ENCODE measurements at places on chromosomes 13 and 19. TPM values are rescaled to one million over a fixed set of nuclear protein-coding genes. Genes with fewer than 3 reads are reported as not detected.

- DNase-seq = no peak
- no peaks in the 10 kb centered on the region for H3K4me1 ChIP-seq
- H3K27ac ChIP-seq = no peak overlapping the region
- H3K4me3 ChIP-seq = no peak overlapping the region
These were observed 212.5 kb upstream of the IRS2 start for GRCh38 chr13:109998684-109999533.

- H3K27ac ChIP-seq = peak overlapping the region; percentile 95
- no peak for DNase-seq
- H3K4me1 ChIP-seq = peaks cover 6% of the 10 kb centered on the region
- no peaks in the 10 kb centered on the region for H3K36me3 ChIP-seq
- no peaks in the 10 kb centered on the region for H3K27me3 ChIP-seq
These were observed 18.8 kb downstream of the GARRE1 start for GRCh38 chr19:34273121-34273520.

- DNase-seq = no peak
- no peak overlapping the region for H3K4me3 ChIP-seq
- H3K27me3 ChIP-seq = no peaks in the 10 kb centered on the region
- H3K4me1 ChIP-seq = no peaks in the 10 kb centered on the region
- no peaks in the 10 kb centered on the region for H3K36me3 ChIP-seq
- no peak overlapping the region for H3K27ac ChIP-seq
These were observed 26.7 kb downstream of the ZMYM2 start for GRCh38 chr13:19985219-19985556.

GRCh38 chr13:110519046-110519445 is 42.5 kb downstream of the RAB20 start:
- H3K27ac ChIP-seq = no peak overlapping the region
- H3K4me1 ChIP-seq = peaks cover 27% of the 10 kb centered on the region
- peaks cover 17% of the 10 kb centered on the region for H3K36me3 ChIP-seq
- no peak overlapping the region for H3K4me3 ChIP-seq

- H3K27ac ChIP-seq = no peak overlapping the region
- H3K36me3 ChIP-seq = no peaks in the 10 kb centered on the region
These were observed 112.3 kb downstream of the MIPEP start for GRCh38 chr13:23776698-23777574.

- peak overlapping the region; percentile 46 for H3K4me3 ChIP-seq
- peaks cover 15% of the 10 kb centered on the region for H3K4me1 ChIP-seq
- peak; percentile 53 for DNase-seq
- peak overlapping the region; percentile 88 for H3K27ac ChIP-seq
These were observed 6.2 kb downstream of the TLE6 start for GRCh38 chr19:2983351-2984214.

GRCh38 chr13:103406967-103407366 is 340.8 kb upstream of the SLC10A2 start:
- no peak overlapping the region for H3K27ac ChIP-seq
- H3K4me1 ChIP-seq = no peaks in the 10 kb centered on the region
- no peak for DNase-seq
- no peak overlapping the region for H3K4me3 ChIP-seq
- no peaks in the 10 kb centered on the region for H3K27me3 ChIP-seq

GRCh38 chr19:46413262-46414031 is at the start of gene CCDC8:
Gene CCDC8, minus strand, starts transcription at chr19:46413564. Its CDS starts 754 bp downstream, at chr19:46412810.
- peaks cover 11% of the 10 kb centered on the region for H3K4me1 ChIP-seq
- no peaks in the 10 kb centered on the region for H3K36me3 ChIP-seq

DNA sequence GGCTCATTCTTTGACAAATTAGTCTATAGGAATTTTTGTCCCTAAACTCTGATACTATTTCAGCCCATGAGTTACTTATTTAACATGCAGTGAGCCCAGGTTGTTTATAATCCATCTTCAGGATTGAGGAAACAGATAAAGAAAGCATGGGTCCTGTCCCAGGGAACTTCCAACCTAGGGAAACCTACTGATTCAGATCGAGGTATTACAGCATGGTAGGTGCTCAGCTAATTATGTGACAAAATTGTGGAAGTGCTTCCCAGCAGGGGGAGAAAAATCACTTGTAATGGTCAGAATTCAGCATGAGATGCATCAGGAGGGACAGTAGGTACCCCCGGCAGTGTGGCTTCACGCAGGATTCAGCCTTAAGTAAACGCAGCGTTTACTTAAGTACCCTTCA is 171.3 kb downstream of the NUFIP1 start:
- no peak for DNase-seq
- no peaks in the 10 kb centered on the region for H3K27me3 ChIP-seq
- H3K36me3 ChIP-seq = no peaks in the 10 kb centered on the region
- H3K4me3 ChIP-seq = no peak overlapping the region

GRCh38 chr13:38202740-38203139 is 146.9 kb upstream of the UFM1 start:
- no peak overlapping the region for H3K27ac ChIP-seq
- no peaks in the 10 kb centered on the region for H3K27me3 ChIP-seq
- no peaks in the 10 kb centered on the region for H3K36me3 ChIP-seq
- no peak overlapping the region for H3K4me3 ChIP-seq
- DNase-seq = no peak

DNA sequence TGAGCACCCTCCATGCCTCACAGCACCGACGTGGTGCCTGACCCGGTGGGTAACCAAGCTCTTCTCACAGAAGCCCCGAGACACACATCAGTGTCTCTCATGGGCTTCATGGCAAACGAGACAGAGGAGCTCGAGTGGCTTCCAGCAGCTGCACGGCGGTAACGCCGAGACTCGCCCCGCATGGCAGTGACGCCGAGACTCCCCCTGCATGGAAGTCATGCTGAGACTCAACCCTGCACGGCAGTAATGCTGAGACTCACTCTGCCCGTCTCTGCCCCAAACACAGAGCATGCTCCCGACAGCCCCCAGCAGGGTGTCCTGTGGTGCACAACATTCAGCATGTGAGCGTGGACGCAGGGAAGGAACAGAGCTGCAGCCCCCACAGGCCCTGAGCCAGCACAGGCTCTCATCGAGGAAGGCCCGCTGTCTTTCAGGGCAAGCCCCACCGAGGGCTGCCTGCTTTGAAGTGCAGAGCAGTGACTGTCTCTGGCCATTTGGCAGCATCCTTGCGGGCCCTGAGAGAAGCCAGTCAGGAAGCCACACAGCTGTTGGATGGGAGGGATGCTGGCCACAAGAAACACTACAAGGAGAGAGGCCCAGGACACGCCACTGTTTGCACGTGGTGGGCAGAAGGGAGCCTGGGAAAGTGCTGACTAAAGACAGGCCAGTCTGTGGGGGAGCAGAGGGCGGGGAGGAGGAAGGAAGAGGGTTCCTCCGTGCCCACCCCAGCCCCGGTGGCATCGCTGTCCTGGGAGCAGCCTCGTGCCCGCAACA is 9.5 kb downstream of the GAS6 start:
- no peak overlapping the region for H3K27ac ChIP-seq
- H3K36me3 ChIP-seq = no peaks in the 10 kb centered on the region
- peaks cover 23% of the 10 kb centered on the region for H3K4me1 ChIP-seq
- H3K27me3 ChIP-seq = no peaks in the 10 kb centered on the region
- no peak overlapping the region for H3K4me3 ChIP-seq

- no peaks in the 10 kb centered on the region for H3K36me3 ChIP-seq
- no peak overlapping the region for H3K27ac ChIP-seq
- DNase-seq = no peak
- H3K27me3 ChIP-seq = no peaks in the 10 kb centered on the region
These were observed 983.4 kb downstream of the EFNB2 start for GRCh38 chr13:105552078-105552477.

DNA sequence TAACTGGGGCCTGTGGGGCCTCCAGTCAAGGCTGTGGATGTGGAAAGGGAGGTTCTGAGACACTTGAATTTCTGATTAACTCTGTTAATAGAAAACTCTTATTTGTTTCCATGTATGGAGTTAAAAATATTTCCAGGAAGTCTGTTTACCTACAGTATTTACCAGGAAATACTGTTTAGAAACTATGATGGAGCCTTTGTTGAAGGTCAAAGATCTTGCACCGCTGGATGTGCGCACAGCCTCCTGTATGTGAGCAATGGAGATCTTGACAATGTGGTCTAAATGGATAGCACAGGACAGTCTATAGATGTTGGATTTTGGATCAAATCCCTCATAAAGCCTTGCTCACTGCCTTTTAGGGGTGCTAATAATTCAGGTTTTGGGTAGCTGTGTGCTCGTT is 268.4 kb downstream of the DLEU7 start:
- no peak overlapping the region for H3K27ac ChIP-seq
- H3K4me1 ChIP-seq = no peaks in the 10 kb centered on the region
- H3K36me3 ChIP-seq = no peaks in the 10 kb centered on the region
- H3K4me3 ChIP-seq = no peak overlapping the region

GRCh38 chr13:59513686-59514085 is 650.0 kb downstream of the DIAPH3 start:
- no peak for DNase-seq
- no peaks in the 10 kb centered on the region for H3K27me3 ChIP-seq

DNA sequence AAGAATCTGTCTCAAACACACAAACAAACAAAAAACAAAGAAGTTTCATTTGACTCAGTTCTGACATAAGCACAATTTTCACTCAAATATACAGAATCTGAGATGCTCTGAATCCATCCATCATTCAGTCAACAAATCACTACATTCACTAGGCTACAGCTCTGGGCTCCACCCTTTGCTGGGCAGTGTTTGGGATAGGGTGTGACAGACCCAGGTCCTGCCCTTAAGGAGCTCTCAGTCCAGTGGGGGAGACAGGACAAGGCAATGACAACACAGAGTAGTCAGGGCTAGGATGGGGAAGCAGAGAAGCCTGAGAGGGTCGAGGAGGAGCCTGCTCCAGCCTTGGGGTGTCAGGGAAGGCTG is 45.3 kb downstream of the SPTBN4 start:
- H3K4me1 ChIP-seq = peaks cover 6% of the 10 kb centered on the region
- DNase-seq = no peak
- no peak overlapping the region for H3K27ac ChIP-seq
- H3K36me3 ChIP-seq = no peaks in the 10 kb centered on the region
- peaks cover 5% of the 10 kb centered on the region for H3K27me3 ChIP-seq

DNA sequence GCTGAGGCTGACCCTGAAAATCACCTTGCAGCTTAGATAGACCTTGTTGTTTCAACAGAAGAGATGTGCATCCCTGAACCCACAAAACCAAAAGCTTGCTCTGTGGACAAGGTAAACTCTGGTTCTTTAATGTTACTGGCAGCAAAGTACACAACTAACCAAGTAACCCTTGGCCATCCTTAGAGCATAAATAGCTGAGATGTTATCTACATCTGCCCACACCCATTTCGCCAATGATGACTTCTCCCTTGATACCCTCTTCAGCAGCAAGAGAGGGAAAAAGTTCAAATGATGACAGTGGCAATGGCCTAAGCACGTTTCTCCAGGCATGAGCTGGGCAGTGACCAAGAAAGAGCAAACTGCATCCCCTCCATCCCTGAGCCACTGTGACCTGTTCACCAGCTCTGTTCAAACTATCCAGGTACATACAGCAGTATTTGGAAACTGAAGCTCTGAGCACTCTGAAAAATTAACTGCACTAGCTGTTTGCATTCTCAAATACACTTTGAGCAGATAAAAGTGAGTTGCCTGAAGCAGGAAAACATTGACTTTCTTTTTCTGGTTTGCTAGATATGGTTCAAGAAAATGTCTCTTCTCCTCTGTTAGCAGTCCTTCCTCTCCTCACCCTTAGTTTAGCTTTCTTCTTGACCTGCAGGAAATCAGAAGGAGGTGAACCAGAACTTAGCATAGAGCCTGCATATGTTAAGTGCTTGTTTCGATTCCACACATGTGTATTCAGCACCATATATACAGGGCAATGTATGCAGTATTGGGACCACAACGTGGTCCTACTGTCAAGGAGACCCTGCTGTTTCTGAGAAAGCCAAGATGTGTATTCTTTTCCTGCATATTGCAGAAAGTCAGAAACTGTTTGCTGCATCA is 231.7 kb downstream of the FOXO1 start:
- no peaks in the 10 kb centered on the region for H3K36me3 ChIP-seq
- H3K27me3 ChIP-seq = no peaks in the 10 kb centered on the region
- no peaks in the 10 kb centered on the region for H3K4me1 ChIP-seq
- H3K4me3 ChIP-seq = no peak overlapping the region
- no peak for DNase-seq

- H3K27ac ChIP-seq = peak overlapping the region; percentile 89
- no peak for DNase-seq
- no peaks in the 10 kb centered on the region for H3K27me3 ChIP-seq
- H3K36me3 ChIP-seq = peaks cover 67% of the 10 kb centered on the region
- H3K4me1 ChIP-seq = peaks cover 7% of the 10 kb centered on the region
- no peak overlapping the region for H3K4me3 ChIP-seq
These were observed 37.4 kb upstream of the TEX29 start for GRCh38 chr13:111282997-111283396.

DNA sequence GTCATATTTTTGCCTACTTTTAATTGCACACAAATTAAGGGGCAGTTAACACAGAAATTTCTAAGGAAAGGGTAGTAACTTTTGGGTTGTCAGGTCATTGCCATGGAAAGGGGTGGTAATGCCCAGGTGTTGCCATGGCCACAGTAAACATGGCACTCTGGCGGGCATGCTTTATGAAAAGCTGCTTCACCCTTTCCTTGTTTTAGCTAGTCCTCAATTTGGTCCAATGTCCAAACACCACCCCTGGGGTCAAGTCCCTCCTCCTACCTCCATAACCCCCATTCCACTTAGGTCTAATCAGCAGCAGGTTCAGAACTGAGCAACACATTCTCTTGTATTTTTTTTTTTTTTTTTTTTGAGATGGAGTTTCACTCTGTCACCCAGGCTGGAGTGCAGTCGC is 6.6 kb downstream of the FFAR2 start:
- no peak for DNase-seq
- no peaks in the 10 kb centered on the region for H3K36me3 ChIP-seq
- no peaks in the 10 kb centered on the region for H3K4me1 ChIP-seq
- H3K27me3 ChIP-seq = no peaks in the 10 kb centered on the region
- H3K27ac ChIP-seq = no peak overlapping the region

DNA sequence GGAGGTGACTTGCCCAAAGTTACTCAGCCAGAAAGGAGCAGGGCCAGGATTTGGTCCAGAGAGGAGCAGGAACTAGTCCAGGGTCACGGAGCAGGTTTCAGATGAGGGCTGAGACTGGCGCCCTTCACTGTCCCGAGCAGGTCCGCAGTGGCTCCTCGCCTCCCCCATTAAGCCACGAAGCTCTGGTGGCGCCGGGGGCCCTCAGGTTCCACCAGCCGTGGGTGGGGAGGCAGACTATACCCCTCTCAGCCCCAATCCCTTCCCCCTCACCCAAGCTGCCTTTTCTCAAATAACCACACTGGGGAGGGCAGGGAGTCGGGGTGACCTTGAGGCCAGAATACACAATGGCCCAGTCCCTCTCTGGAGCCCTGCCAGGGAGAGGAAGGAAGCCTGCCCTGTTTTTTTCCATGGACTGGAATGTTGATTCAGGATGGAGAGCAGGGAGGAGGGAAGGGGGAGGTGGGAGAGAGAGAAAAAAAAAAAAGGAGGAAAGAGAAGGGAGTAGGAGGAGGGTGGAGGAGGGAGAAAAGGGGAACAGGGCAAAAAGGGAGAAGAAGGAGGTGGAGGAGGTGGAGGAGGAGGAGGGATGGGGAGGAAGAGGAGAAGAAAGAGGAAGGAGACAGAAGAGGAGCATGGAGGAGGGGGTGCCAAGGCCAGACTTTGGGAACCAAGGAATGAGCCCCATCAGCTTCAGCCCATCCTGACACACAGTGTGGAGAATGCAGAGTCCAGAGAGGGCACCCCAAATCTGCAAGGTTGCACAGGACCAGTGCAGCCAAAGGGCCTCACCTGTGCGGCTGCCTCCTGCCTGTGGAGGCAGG is 19.7 kb downstream of the CEACAM16 start:
- no peak for DNase-seq
- peaks cover 22% of the 10 kb centered on the region for H3K4me1 ChIP-seq
- H3K27ac ChIP-seq = peak overlapping the region; percentile 85
- peak overlapping the region; percentile 7 for H3K4me3 ChIP-seq
- H3K27me3 ChIP-seq = no peaks in the 10 kb centered on the region

Gene FGF21
- not detected for total RNA-seq

Gene ZNF837
- total RNA-seq = not detected

Gene CLIP3
- total RNA-seq = 43.2 TPM

Gene ELSPBP1
- total RNA-seq = not detected

Gene PSG3
- not detected for total RNA-seq

Gene TGFB1
- 103 TPM for total RNA-seq

Gene RUVBL2
- 106 TPM for total RNA-seq

Gene TEX101
- not detected for total RNA-seq

Gene GAS6
- 502 TPM for total RNA-seq
